ENCODE measurements at places on chromosomes 16 and 17.

GRCh38 chr16:57013229-57013628 lies 23.9 kb downstream of the NLRC5 start:
- DNase-seq, result no peak

GRCh38 chr16:27798241-27798640 lies 248.3 kb downstream of the KATNIP start:
- DNase-seq, result no peak

DNA sequence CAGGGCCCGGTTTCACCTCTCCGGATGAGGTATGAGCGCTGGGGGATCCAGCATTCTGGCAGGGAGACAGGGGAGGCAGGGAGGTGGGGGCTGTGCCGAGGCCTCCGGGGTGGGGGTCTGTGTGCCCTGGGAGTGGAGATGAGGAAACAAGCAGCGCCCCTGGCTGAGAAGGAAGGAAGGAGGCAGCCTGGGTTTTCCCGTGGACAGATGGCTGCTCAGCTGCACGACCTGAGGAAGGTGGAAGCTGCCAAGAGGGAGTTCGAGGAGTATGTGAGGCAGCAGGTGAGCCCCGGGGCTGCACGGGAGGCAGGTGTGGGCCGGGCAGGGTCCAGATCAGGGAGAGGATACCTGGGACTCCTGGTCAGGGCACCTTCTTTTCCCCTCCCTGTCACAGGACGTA lies 4.3 kb downstream of the RNF112 start:
- DNase-seq, result no peak

DNA sequence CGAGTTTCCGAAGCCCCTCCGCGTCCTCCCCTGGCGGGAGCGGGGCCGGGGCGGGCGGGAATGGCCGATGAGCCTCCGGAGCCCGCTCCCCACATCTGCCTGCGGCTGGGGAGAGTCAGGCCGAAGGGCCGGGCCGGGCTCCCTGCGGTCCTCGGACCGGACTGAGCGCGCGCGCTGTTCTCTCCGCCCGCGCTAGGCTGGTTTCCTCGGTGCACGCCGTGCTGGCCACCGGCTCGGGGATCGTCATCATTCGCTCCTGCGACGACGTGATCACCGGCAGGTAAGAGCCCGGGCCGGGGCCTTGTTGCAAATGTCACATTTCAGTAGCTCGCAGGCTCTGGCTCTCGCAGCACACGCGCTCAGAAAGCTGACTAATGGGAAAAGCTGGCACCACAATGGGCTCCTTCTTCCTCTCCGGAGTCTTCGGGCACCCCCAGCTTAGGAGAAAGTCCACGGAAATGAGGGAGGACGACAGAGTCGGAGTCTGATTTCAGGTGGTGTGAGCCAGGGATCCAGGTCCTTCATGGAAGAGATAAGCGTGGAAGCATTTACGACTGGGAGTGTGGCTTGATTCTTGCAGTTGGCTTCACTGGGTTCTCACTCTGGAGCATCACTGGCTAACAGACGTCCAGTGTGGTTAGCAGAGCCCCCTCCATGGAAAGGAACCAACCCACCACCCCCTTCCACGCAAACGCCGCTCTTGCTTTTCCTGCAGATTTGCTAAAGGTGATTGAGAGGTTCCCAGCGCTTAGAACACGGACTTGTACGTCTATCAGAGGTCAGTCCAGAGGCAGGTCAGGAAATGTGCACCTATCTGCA lies 715 bp downstream of the TLCD3A start:
- DNase-seq, result no peak

DNA sequence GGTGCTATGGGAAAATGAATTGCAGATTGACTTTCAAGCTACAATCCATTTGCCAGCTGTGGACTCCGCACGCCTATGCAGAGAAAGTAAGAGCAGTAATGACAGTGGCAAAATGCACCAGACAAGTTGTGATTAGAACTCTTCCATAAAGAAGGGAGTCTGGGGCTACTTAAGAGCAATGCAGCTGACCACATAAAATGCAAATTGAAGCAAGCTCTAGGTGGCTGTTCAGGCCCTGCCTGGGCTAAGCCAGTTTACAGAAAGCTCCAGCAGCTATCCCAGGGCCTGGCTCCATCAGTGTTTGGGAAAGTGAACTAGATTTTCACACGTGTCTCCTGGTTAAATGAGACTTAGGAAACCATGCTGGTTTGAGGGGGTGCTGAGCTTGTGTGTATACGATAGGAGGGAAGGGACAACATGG lies 2.2 kb upstream of the MAP2K6 start:
- DNase-seq, result no peak

DNA sequence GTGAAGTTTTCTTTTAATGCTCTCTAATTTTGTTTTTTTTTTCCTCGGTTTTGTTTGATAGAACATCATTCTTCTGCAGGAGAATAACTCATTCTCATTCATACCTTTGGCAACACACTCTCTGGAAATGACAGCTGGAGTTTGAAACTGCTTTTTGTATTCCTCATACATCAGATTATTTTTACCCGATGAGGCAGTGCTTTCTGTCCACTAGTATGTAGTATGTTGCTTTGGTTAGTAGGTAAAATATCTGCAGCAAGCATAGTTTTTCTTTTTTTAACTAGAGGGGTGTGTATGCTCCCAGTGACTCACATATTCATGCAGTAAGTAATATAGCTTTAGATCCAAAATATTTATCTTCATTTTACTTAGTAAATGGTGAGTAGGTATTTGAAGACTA lies 6.4 kb downstream of the PRKCA start:
- no peak for DNase-seq

- DNase-seq, result no peak
These were observed 20.8 kb downstream of the PIK3R5 start for GRCh38 chr17:8944748-8945147.

DNA sequence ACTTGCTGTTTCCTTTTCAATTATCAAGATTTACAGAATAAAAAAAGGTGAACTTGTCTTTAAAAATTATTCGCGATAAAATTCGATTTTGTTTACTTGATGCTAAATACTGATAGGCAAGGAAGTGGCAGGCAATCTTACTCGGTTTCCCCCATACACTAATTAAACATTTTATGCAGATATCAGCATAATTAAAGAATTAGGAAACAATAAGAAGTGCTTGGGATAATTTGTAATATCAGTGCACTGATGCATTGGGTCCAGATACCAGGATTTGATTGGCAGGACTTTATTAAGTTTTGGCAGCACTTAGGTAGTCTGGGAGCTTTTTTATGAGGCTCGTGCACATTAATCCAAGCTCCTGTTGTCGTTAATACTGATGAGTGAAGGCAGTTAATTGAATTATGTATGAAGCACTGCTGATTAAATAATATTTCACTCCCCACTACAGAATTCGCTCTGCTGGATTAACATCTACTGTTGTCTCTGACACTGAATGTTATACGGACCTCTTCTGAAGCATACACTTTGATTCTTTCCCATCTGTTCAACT lies 165.6 kb downstream of the CA10 start:
- no peak for DNase-seq

DNA sequence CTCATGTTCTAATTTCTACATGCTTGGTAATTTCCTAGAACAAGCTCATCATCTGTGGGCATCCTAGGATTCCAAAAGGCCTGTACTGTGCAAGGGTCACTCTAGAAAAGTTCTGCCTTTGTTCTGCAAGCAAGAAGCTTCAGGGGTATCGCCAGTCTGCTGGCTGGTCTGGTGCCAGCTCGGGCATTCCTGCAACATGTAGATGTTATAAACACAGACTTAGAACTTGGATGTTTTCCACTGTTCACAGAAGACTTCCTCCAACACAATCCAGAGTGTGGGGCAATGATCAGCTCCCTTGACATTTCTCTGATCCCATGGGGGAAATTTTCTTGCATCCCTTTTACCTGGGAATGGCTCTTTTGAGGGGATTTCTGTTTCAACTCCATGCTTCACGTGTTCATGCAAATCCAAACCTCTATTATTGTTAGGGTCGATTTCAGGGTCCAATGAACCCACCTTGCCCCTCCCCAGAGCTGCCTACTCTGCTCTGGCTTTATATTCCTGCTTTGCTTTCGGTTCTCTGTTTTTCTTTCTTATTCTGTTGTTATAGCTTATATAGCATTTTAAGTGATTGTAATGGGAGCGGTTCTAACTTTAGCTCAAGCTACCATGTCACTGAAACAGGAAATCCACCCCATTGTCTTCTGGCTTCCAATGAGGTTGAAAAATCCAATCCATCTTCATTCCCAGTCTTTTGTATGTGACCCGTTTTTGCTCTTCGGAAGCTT lies 25.3 kb downstream of the UBE2O start:
- DNase-seq, result no peak

- DNase-seq, result peak; percentile 37
These were observed 30.0 kb downstream of the AXIN2 start for GRCh38 chr17:65531256-65532100.

DNA sequence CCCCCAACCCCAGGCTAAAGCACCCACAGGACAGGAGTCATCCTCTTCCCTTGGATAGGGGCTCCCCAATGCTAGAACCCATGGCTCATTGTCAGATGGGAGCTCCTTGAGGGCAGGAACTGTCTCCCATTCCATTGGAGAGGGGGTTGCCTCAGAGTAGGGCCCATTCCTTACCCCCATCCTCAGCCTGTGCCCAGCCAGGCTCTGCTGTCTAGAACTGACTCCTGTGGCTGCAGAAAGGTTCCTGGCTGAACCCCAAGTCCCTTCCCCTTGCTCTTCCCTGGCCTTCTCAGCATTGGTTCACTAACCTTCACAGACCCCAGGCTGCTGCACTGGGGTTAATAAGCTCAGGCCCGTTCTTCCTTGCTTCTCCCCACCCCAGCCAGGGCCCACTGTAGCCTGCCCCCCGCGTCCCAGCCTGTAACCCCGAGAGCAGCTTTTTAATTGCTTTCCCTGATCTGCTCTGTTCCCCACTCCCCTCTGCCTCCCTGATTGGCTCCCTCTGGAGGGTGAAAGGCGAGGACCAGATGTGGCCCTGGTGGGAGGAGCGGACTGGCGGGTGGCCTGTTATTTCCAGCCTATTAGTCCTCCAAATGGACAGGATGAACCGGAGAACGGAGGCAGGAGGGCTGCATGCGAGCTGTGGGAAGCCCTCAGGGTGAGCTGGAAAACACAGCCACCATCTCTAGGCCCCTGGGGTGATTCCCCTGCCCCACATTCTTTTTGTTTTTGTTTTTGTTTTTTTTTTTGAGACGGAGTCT lies 6.0 kb upstream of the GFAP start:
- no peak for DNase-seq

DNA sequence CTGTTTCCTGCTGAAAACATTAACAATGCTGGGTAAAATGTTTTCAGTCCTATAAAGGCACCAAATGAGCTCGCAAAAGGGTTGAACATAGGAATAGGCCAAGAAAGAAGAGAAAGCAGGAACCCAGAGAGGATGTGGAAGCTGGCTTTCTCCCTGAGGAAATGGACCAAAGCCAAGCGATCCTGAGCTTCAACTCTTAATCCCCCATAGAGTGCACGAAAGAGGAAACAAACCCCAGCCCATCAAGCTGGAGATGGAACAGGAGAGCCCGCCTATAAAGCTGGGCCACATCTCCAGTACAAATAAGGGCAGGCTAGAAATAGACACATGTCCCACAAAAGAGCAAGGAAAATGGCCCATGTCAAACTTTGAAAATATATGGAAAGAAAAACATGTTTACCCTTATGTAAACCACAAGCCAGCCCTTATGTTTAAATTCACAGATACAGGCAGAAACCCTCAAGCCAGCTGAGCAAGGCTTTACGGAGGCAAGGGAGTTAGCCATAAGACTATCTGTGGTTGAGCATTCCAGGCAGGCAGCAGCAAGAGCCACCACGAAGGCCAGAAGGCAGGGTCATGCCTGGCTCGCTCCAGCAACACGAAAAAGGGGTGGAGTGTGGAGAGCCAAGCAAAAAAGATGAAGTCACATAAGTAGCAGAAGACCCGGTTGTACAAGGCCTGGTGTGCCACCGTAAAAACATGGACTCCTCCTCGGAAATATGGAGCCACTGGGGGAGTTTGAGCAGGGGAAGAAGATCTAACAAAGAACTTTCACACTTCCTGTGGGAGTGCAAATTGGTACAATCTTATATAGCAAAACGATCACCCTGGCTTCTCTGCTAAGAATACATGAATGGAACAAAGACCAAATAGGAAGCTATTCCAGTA lies 27.8 kb downstream of the COPRS start:
- no peak for DNase-seq

GRCh38 chr16:57062329-57062728 lies 30.1 kb upstream of the CPNE2 start:
- no peak for DNase-seq

GRCh38 chr17:42129109-42129837 lies 6.7 kb downstream of the HSPB9 start:
- DNase-seq, result no peak

DNA sequence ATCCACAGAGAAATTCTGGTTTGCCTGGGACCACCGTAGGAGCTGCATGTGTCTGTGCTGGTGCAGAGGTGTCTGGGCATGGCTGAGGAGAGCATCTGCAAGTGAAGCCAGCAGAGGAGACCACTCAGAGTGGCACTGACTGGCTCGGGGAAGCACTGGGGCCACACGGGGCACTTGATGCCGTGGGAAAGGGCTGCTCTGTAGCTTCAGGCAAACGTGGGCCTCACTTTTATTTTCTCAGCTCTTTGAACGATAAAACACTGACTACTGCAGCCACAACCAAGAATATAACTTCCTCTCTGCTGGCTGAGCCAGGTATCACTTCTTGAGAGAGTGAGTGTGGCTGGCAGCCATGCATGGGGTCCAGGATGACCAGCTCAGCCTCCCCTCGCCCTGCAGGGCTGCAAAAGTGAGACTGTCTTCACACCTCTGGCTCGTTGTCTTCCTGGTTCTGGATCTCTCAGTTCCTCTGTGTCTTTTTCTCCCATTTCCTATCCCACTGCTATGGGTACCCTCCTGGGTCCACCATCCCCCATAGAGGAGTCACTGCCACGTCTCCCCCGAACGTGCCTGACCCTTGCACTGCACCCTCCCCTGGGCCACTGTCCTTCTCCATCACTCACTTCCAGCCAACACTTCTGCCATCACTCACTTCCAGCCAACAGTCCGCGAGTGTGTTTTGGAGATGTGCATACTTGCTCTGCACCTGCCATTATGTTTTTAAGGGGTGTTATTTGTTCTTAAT lies 201.4 kb upstream of the CHMP6 start:
- no peak for DNase-seq

- DNase-seq, result no peak
These were observed 20.0 kb downstream of the USP32 start for GRCh38 chr17:60371818-60372510.

- no peak for DNase-seq
These were observed 31.1 kb downstream of the RAI1 start for GRCh38 chr17:17712268-17712924.

DNA sequence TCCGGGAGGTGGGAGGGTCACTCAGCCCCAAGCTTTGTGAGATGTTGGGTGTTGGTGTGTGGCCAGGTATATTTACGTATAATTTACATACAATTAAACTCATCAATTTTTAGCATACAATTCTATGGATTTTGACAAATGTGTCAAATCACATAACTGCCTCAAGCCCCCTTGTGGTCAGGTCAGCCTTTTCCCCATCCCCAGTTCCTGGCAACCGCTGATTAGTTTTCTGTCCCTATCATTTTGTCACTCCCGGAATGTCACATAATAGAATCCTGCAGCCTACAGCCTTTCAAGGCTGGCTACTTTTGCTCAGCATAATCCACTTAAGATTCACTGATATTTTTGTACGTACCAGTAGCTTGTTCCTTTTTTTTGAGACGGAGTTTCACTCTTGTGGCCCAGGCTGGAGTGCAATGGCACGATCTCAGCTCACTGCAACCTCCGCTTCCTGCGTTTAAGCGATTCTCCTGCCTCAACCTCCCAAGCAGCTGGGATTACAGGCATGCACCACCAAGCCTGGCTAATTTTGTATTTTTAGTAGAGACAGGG lies 19.3 kb upstream of the RAI1 start:
- DNase-seq, result no peak
